ENCODE measurements at places on chromosomes 5 and 9. TPM values are rescaled to one million over a fixed set of nuclear protein-coding genes. Genes with fewer than 3 reads are reported as not detected.

NKD2 gene
- total RNA-seq, result 8.0 TPM

GRCh38 chr5:141519605-141520565 lies 31.0 kb downstream of the PCDHGC5 start:
- DNase-seq, result no peak

DNA sequence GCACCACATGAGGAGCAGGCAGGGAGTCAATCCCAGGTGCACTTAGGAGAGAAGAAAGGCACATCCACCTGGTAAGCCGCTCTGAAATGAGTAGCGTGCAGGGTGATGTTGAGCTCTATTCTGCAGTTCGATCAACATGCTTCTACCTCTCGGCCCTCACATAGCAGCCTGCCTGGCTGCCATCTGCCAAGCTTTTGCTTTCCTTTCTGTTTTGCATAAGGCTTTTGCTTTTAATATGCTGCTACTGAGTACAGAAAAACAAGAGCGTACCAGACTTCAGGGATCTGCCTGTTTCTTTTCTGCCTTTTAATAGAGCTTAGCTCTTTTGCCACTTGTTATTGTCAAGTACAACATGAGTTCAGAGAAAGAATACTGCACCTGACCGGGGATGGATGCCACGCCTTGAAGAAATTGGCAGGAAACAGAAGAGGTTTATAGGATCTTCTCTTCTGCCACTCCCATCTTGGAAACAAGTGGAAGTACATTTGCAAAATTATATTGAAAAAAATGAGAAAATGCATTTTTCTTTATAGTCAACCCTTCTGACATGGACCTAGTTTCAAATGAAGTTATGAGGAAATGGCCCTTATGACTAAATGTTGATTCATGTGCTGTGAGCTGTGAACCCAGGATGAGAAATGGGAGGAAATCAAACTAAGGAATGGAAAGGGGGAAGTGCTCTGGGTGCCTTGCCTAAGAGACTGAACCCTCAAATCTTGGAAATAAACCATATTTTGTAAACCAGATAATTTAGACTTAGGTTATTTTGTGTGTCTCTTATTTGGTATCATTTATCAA lies 4.0 kb upstream of the FCHO2 start:
- no peak for DNase-seq

ANKRD34B gene
- total RNA-seq, result 0.27 TPM

SGCD gene
- total RNA-seq, result 10.5 TPM
